Activated effector memory CD4-positive, alpha-beta T cell treated with Interleukin-2 at 50 U/mL for 16 hours (primary cell): ENCODE measurements at places on chromosomes 4 and X.

DNA sequence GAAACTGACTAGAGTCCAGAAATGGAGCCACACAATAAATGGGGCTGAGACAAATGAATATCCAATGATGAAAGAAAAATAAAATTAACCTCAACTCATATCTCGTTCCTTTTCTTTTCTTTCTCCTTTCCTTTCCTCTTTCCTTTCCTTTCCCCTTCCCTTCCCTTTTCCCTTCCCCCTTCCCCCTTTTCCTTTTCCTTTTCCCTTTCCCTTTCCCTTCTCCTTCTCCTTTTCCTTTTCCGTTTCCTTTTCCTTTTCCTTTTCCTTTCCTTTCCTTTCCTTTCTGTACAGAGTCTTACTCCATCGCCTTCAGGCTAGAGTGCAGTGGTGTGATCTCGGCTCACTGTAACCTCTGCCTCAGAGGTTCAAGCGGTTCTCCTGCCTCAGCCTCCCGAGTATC lies 146.3 kb downstream of the RTL9 start:
- no peak for DNase-seq

GRCh38 chr4:48194971-48195370 lies 60.9 kb upstream of the TXK start:
- no peak for DNase-seq

GRCh38 chr4:174259580-174259979 lies 23.9 kb downstream of the FBXO8 start:
- no peak for DNase-seq

DNA sequence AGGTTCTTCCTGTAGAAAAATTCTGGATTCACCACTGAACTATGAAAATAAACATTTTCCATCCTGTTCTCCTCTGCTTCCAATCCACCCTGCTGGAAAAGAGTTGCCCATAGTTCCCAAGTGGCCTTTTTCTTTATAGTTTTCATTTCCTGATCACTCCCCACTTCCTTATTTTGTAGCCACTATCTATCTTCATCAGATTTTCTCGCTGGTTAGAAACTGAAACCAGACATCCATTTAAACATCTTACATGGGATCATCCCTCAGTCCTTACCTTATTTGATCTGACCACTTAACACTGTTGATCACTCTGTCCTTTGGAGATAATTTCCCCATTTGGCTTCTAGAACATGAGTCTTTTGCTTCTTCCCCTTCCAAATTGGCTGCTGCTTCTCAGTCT lies 42.2 kb upstream of the SCOC start:
- no peak for DNase-seq

- DNase-seq = no peak
Observed at GRCh38 chrX:69152417-69152841, 12.8 kb downstream of the PJA1 start.
